ENCODE measurements at places on chromosomes 6 and 20.

- DNase-seq: no peak
These were observed 74.5 kb downstream of the MDN1 start for GRCh38 chr6:89745096-89745495.

- DNase-seq: no peak
These were observed 274.1 kb downstream of the HACE1 start for GRCh38 chr6:104585646-104586045.

DNA sequence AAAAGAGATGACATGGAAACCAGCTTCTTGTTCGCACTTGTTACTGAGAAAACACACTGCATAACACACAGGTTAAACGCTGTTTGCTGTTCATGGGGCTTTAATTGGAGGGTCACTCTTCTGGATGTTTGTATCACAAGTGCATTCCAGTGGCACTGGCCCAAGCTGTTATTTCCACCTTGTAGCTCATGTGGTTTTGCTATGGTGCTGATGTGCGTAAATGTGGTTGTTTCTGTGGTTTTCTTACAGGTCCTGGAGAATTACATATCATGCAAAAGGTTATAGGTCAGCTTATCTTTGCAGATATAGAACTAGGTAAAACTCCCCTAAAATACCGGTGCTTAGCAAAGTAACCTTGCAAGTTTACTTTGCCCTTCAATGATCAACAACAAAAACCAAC, 89.3 kb upstream of the AHI1 start:
- DNase-seq: no peak

DNA sequence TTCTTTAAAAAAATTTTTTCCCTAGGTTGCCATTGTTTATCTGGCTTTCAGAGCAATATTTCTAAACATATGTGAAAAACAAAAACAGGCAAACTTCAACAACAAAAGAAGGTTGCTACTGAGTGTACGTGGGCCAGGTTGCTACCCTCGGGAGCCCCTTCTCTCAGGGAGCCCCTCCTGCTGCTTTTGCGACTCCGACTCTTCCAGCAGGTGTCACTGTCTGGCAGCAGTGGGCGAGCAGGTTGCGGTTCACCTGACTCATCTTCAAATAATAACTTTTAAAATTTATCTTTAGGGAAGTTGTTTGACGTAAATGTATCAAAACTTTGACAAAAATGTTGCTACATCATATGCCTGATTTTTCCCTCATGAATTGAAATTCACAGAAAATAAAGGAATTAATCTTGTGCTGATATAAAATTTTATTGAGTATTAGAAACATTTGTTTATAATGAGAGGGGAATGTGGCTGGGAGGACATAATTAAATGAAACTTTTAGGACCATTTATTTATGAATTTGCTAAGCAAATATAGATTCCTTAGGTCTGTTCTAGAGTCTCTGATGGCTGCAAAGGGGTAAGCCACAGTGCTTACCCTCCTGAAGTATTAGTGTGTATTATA, 138.8 kb downstream of the HIVEP1 start:
- DNase-seq: no peak

- DNase-seq: no peak
These were observed 29.0 kb downstream of the SLC24A3 start for GRCh38 chr20:19241440-19241839.

GRCh38 chr6:56521976-56522375, 120.7 kb downstream of the DST start:
- no peak for DNase-seq

DNA sequence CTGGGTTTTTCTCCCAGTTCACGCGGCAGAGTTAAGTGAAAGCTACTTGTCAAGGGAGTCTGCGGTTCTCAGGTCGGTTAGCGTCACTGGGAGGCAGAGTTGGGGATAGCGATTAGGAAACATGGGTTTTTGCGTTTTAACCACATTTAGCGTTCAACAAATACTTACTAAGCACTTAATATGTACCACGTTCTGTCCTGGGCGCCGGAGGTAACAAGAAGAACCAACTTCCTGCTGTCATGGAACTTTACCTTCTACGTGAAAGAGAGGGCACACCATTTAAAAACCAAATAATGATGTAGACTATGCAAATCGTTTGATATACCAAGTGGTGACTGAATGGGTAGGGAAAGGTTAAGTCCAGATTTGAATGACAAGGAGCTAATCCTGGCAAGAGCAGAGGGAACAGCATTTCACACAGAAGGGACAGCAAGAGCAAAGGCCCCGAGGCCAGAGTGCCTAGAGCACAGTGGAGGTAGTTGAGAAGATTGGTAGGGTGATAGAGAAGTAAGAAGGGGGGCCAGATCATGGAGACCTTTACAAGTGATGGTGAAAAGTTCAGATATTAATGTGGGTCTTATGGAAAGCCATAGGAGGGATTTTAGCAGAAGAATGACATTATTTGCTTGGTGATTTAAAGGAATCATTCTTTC, 744 bp downstream of the RIOK1 start:
- no peak for DNase-seq

DNA sequence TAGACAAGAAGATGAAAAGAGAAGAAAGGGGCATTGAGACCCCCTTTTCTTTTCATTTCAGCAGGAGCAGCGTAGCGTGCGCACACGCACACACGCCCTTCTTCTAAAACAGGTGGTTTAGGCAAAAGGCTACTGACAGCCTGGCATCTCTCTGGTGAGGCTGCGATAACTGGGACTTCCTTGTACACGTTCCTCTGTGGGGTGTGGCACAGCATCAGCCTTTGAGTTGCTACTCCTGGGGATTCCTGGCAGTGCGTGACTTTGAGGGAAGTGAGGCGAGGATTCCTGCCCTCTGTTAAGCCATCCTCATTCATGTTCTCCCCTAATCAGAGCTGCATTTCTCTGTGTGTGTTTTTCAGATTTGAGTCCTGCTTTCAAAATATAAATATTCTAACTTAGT, 94.7 kb downstream of the TMEM170B start:
- DNase-seq: no peak

DNA sequence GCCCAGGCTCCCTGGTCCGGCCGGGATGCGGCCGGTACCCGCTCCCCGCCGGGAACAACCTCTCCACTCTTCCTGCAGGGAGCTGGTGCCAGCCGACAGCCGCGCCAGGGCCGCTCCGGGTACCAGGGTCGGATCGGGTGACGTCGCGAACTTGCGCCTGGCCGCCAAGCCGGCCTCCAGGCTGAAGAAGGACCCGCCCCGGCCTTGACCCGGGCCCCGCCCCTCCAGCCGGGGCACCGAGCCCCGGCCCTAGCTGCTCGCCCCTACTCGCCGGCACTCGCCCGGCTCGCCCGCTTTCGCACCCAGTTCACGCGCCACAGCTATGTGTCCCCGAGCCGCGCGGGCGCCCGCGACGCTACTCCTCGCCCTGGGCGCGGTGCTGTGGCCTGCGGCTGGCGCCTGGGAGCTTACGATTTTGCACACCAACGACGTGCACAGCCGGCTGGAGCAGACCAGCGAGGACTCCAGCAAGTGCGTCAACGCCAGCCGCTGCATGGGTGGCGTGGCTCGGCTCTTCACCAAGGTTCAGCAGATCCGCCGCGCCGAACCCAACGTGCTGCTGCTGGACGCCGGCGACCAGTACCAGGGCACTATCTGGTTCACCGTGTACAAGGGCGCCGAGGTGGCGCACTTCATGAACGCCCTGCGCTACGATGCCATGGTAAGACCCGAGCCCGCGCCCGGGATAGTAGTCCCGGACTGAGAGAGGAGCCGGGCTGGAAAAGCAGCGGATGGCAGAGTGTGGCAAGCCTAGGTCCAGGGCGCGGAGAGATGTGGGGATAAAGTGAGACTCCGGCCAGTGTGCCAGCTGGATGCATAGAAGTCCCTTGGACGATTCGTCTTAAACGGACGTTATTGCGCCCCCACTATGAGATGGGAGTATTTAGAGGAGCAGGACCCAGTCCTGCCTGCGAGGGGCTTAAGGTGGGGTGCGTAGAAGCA, at the start of gene NT5E:
NT5E (plus strand) TSS at position 266 of the 942 bp plus-strand sequence; CDS start at position 323, 57 bp downstream.
- DNase-seq: no peak

GRCh38 chr6:103122766-103123601, 1729.5 kb downstream of the GRIK2 start:
- DNase-seq: no peak

DNA sequence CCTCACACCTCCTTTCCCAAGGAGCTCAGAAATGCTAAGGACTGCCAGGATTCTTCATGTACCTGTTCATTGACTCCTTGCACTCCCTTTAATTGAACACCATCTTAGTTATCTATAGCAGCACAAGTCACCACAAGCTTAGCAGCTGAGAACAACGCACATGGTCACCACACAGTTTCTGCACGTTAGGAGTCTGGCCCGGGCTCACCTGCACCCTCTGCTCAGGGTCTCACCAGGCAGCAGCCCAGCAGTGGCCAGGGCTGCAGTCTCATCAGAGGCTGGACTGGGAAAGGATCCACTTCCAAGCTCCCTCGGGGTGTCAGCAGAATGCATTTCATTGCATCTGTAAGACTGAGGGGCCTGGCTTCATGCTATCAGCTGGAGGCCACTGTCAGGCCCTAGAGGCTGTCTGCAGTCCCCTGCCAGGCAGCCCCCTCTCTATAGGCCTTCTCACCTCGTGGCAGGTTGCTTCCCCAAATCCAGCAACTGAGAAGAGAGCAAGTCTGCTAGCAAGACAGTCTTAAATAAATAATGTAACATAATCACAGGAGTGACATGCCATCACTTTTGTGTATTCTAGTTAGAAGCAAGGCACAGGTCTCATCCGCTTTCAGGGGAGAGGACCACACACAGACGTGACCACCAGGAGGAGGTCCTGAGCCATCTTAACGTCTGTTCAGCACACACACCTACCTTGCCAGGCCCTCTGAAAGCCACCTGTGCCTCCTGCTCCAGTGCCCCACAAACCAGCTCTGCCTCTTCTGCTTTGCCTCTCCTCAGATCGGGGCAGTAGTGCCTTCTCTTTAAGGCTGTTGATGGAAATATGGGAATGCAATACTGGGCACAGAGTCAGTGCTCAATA, 165.2 kb upstream of the CST7 start:
- no peak for DNase-seq

- DNase-seq: no peak
These were observed 12.8 kb upstream of the KHDRBS2 start for GRCh38 chr6:62298745-62299392.

DNA sequence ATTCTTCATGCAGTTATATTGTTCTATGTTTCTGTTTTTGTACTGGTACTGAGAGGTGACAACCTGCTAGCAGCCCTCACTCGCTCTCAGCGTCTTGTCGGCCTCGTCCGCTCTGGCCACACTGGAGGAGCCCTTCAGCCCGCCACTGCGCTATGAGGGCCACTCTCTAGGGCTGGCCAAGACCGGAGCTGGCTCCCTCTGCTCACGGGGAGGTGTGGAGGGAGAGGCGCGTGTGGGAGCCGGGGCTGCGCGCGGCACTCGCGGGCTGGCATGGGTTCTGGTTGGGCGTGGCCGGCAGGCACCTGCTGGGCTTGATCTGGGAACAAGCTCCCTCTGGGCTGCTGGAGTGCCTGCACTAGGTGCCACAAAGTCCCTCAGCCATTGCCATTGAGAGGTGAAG, 1323.8 kb upstream of the EYS start:
- no peak for DNase-seq

DNA sequence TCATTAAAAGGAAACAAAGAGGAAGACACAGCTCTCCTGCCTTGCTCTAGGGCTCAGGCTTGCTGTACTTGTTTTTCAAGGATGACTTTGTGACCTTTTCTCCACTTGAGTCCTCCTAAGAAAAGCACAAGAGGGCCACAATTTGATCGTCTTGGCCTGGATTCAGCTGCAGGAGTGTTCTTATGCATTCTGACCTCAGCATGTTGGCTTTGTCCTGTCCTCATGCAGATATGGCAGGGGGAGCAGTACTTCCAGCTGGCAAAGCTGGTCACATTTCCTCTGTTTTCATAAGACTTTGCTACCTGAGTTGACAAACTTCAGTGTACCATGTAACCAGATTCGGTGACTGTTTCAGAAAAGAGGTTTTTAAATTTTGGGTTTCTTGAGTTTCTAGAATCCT, 30.8 kb downstream of the KDM1B start:
- no peak for DNase-seq

- DNase-seq: no peak
These were observed 1.4 kb upstream of the LAMA5 start for GRCh38 chr20:62368392-62368975.

DNA sequence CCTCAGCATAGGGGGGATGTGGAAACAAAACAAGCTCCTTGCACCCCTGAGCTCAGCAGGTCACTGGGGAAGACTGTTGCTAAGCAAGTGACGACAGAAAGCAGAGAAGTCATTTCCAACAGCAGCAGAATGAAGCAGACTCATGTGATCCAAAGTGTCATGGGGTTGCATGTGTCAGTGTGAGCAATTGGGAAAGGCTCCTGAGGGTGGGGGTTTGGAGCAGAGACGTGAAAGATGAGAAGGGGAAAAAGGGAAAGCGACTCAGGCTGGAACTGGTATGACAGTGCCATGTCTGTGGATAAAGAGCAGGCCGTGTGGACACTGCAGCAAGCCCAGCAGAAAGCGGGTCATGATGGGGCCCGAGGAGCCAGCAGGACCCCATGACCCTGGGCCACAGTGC, 363.9 kb downstream of the PREX1 start:
- DNase-seq: no peak

DNA sequence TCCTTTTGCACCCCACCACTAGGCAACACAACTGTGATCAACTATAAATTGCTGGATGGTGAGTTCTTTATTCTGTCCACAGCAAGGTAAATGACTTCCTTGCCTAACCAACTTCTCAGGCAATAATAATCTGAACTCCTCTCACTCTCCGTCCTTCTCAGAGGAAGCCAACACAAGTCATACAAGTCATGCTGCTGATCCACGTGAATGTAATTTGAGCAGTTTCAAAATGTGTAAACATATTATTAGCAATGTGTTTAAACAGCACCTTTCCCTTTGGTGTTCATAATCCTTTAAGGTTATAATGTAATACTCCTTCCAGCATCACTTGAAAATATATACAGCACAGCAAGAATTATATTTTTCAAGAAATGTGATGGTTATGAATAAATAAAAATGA, 127.9 kb downstream of the QRSL1 start:
- DNase-seq: peak; percentile 81

- no peak for DNase-seq
These were observed 87.9 kb downstream of the UNC5CL start for GRCh38 chr6:40950986-40951698.

- DNase-seq: no peak
These were observed 3.3 kb downstream of the MYO6 start for GRCh38 chr6:75752365-75752764.

DNA sequence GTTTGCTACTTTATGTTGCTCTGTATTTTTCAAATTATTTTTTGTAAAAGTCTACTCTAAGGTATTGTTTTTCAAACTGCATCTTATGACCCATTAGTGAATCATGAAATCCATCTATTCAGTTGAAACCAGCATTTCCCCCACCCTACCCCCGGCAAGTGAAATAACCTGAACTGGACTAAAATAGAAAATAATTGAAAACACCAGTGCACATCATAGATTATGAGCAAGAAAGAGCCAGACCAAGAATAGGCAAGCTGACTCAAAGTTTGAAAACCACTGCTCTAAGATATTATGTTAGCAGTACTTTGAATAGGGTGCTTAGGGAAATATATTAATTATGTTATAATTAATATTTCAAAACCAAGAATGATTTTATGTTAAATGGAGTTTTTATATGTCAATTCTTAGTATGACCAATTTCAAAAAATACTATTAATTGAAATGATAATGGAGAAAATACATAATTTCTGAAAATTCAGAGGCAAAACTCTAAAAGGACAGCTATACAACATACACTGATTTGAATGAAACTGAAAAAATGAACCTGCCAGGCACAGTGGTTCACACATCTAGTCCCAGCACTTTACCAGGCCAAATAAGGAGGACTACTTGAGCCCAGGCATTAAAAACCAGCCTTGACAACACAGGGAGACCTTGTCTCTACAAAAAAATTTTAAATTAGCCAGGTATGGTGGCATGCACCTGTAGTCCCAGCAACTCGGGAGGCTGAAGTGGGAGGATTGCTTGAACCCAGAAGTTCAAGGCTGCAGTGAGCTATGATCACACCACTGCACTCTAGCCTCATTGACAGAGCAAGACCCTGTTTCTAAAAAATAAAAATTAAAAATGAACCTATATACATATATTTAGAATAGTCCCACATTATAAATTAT, 112.0 kb downstream of the CDK19 start:
- no peak for DNase-seq

All from NCI-H1436 treated with DMSO at 0.1 percent for 48 hours (cell line).